EH (cell line): ENCODE measurements at places on chromosomes 11 and 22.

DNA sequence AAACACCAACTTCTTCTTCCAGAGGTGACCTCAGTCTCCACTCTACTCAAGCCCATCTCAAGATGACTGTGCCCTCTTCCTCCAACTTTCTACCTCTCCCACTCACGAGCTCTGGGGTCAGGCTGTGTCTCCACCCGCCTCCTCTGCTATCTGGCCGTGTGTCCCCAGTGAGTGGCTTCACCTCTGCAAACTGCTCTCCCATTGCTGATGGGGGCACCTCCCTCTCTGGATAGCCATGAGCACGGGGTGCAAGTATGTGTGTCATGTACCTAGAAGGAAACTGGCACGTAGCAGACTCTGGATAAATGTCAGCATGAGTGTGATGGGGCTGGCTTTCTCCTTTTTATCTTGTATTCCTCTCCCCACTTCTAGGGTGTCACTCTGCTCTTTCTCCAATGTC is 18.3 kb upstream of the RAC2 start:
- DNase-seq = no peak

GRCh38 chr11:8331767-8332166 is 68.1 kb upstream of the LMO1 start:
- DNase-seq = peak; percentile 25

DNA sequence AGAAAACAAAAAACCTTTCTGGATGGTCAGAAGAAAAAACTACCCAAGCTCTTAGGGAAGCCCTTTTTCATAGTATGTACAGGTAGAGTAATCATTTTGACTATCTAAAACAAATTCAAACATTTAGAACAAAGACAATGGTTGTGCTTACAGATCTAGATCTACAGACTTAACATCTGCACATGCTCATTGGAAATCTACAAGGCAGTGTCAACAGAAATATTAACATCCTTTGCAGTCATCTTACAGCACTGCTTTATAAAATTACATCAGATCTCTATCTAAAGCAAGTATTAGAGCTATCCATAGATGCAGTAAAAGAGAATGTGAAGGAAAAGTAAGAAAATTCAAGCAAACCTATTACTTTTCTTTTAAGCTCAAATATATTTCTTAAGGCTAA is 110.3 kb downstream of the CADM1 start:
- no peak for DNase-seq

DNA sequence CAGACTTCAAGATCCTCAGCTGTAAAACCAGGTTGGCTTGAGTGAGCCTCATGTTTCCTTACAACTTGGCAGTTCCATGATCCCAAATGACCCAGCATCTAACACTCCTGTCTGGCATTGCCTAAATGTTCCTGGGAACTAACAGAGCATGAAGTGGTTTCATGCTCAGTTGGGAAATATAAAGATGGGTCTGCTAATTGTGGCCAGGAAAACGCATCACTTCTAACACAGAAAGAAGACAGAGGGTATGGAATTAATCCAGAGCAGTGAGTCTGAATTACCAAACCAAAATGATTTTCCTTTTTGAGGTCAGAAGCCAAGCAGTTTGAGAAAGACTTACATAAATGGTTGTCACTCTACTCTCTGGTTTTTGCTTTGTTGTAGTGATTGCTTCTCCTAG is 60.5 kb upstream of the MMP13 start:
- DNase-seq = no peak

GRCh38 chr11:23313001-23313400 is 452.7 kb upstream of the CCDC179 start:
- no peak for DNase-seq

DNA sequence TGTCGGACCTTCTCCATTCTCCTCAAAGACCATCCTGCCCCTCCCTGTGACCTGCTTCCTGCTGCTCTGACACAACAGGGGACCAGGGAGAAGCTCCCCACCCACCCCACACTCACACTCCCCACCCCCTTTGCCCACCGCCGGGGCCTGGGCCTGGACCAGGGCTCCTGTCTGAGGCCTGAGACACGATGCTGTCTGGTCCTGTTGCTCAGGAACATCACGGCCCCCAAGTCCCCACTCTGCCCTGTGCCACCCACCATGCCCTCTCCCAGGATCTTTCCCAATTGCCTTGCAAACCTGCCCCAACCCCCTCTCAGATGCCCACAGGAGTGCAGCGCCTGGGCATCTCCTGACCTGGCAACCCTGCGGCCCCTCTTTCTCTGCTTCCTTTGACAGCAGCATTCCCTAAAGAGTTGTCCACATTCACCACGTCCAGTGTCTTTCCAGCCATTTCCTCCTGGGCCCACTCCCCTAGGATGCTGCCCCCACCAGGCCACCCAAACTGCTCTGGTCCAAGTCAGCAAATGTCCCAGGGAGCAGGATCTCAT is 10.8 kb downstream of the CSF2RB start:
- no peak for DNase-seq

- no peak for DNase-seq
Measured at GRCh38 chr11:94000659-94001058, 20.5 kb upstream of the HEPHL1 start.

- no peak for DNase-seq
Measured at GRCh38 chr11:87081358-87081757, 43.6 kb downstream of the TMEM135 start.

DNA sequence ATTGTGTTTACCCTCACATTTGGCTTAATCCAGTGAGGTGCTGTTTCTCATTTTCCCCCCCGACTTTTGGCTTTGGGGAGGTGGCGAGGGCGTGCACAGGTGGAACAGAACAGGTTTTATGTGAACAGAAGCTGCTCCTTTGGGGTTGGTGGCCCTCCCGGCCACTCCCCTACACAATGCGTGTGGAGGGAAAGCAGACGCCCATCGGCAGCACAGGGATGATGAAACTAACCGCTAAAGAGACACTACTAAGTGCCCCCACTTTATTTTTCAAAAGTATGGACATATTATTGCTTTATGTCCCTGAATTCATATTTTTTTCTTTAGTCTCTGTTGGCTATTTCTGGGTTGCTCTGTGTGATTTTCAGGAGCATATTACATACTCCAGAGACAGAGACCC is 160.9 kb downstream of the ENTHD1 start:
- no peak for DNase-seq

GRCh38 chr22:20284471-20285086 is 16.5 kb upstream of the RTN4R start:
- no peak for DNase-seq

GRCh38 chr22:48799227-48799970 is 1028.3 kb downstream of the BRD1 start:
- DNase-seq = no peak

DNA sequence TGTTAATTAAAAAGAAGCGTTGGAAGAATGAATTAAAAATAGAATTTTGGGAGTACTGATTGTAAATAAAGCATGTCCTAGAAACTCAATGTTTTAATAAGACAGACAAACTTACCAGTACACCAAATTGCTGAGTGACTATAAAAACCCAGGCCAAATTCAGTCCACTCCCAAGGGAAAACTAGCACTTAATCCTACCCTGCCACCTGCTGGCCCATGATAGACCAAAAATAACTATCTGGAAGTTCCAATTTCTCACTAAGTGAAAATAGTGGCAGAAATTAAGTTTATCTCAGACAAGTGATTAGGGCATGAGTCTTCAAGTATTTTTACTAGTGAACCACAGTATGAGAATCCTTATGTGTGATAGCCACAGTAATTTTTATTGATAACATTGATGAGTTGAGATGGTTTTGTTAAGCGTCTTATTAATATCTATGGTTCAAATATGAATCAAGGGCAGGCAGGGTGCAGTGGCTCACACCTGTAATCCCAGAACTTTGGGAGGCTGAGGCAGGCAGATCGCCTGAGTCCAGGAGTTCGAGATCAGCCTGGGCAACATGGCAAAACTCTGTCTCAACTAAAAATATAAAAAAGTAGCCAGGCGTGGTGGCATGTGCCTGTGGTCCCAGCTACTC is 9.8 kb upstream of the DDX10 start:
- DNase-seq = peak; percentile 63

- DNase-seq = no peak
Measured at GRCh38 chr11:125701858-125702621, 21.4 kb upstream of the ACRV1 start.

DNA sequence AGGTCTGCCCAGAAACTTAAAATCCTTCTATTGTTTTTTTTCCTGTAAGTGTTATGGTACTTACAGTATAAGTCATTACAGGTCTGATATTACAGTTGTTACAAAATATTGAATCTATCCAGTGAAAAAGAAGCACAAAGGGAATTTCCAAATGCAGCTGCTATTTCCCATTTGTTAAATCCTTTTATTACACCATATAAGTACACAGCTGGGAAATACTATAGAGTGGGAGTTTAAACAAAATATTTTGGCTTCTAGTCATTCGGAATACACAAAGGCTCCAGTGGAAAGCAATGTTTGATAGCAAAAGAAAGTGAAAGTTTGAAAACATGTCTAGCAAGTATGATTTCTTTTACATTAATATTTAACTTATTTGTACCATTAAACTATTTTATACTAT is 18.0 kb downstream of the SOX6 start:
- DNase-seq = no peak

DNA sequence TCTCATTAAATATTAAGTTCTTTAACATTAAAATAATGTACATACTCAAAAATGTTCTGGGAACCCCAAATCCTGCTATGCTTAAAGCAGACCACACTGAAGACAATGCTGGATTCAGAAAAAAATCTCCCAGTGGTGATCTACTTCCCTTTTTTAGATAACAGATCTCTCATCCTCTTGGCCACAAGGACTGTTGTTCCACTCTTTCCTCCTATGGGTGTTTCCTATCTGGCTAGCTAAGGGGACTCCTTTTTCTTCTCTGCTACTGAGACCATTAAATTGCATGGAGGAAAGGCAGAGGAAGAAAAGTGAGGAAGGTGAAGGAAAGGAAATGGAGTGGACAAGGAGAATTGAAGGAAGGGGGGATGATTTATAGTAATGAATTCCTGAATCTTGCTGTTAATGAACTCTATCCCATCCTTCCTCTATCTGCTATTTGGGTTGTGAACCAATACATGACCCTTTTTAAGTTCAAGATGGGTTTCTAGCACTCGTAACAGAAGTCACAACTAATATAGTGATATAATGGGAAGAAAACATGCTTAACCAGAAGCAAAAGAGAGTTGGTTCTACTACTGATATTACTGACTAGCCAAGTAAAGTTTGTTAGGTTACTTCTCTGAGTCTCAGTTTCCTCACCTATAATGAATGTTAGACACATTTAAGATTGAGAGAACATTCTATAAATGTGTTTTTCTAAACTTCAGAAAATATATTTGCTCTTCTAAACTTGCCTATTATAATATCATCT is 53.2 kb downstream of the PIK3C2A start:
- no peak for DNase-seq

DNA sequence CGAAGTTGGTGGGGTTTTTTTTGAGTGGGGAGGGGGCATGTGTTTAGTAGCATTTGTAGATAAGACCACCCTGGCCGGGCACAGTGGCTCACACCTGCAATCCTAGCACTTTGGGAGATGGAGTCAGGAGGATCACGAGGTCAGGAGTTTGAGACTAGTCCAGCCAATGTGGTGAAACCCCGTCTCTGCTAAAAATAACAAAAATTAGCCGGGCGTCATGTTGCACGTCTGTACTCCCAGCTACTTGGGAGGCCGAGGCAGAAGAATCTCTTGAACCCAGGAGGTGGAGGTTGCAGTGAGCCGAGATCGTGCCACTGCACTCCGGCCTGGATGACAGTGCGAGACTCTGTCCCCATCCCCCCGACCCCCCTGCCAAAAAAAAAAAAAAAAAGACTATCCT is 34.6 kb downstream of the CECR2 start:
- no peak for DNase-seq

- DNase-seq = no peak
Measured at GRCh38 chr11:11558826-11559225, 63.0 kb downstream of the GALNT18 start.

DNA sequence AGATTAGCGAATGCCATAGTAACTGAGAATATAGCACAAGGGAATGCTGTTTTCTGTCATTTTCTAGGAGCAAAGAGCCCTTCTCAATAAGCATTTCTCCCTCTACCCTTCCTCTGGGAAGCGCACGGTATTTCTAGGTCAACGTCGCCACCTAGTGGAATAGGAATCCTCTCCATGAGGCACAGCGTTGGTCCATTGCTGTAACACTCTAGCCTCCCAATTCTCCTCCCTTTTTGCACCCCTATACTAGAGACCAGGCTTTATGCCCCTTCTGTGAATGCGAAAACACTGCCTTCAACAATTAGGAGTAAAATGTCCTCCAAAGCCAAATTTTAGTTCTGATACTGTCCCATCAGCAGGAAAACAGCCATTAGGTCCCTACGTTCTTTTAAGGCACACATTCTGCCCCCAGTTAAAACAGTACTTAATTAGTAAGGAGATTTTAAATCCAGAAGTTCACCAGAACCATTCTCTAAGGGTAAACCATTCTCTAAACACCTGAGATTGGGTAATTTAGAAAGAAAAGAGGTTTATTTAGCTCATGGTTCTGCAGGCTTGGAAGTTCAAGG is 12.8 kb upstream of the HYLS1 start:
- peak; percentile 74 for DNase-seq
